ENCODE measurements at places on chromosomes 6 and 20. TPM values are rescaled to one million over a fixed set of nuclear protein-coding genes. Genes with fewer than 3 reads are reported as not detected.

ZNF391 gene
- total RNA-seq: 1.9 TPM

GRCh38 chr6:10824297-10824696 is 14.0 kb downstream of the MAK start:
- DNase-seq: no peak

GRCh38 chr20:38147163-38147562 is 17.9 kb downstream of the TGM2 start:
- DNase-seq: no peak

LRP11 gene
- 50.0 TPM for total RNA-seq

DNA sequence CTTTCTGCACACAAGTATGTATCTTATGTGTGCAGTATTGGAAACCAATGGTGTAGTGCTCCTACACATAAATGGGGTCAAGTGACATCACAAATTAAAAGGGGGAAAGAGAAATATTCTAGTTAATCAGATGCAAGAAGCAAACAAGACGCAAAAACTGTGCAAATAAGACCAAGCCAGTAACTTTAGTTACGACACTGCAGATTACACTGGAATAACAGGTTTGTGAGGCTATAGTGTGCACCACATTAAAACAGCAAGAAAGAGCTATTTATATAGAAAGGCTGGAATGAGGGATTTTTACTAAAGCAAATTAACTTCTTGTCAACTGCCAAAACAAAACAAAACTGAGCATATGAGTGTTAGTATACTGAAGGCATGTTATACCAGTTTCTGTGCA is 45.8 kb downstream of the NR2E1 start:
- no peak for DNase-seq
